Chondrocyte (in vitro differentiated cells): ENCODE measurements at places on chromosomes 1 and 21. TPM values are rescaled to one million over a fixed set of nuclear protein-coding genes. Genes with fewer than 3 reads are reported as not detected.

Gene SPRR2G
- total RNA-seq: not detected in 3 replicates

DNA sequence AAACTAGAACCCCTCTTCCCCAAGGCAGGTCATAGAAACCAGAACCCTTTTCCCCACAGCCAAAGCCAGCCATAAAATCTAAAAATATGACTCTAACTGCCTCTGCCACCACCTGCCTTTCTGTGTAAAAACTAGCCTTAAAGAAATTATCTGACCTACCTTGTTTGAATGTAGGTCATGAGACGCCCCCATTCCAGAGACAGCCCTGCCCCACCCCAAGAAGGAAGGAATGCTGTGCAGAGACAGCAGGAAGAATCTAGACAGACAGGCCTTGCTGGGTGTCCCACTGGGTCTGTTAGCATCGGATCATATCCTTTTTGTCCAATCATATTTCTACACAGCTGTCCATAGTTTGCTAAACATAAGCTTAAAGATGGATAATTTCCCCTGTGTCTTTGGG lies 128.4 kb upstream of the RAB4A start:
- no peak for DNase-seq

Gene CELA2A
- not detected in 3 replicates for total RNA-seq

Gene TSSK3
- total RNA-seq: 0.90 to 2.0 TPM (median 1.7 TPM) in 3 replicates

Gene LCE2B
- total RNA-seq: not detected in 3 replicates

GRCh38 chr1:151134396-151134795 lies 12.0 kb downstream of the SEMA6C start:
- peak; percentile 11 for DNase-seq

Gene SLC1A7
- total RNA-seq: not detected in 3 replicates

Gene SLC25A24
- 40.9 to 43.4 TPM (median 42.7 TPM) in 3 replicates for total RNA-seq

- DNase-seq: no peak
These were observed 1421.1 kb downstream of the PLA2G4A start for GRCh38 chr1:188249811-188250210.

Gene TAF13
- total RNA-seq: 82.9 to 101 TPM (median 87.8 TPM) in 3 replicates

- no peak for DNase-seq
These were observed 52.5 kb upstream of the TINAGL1 start for GRCh38 chr1:31523769-31524168.

DNA sequence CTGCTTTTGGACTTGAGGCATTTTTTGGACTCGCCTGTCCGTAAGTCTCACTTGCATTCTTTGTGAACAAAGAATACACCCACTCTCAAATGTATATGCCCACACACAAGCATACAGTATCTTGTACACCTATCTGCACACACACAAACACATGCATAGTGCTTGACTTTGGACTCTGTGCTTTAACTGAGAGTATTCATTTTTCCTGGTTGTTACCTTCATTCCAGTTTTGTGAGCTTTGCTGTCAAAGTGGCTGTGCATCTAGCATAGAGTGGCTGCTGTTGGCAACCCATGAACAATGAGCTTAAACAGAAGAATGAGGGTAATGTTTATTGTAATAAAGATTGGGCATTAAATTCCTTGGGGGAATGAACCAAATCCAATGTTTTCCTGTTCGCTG lies 199.0 kb downstream of the PDE4B start:
- no peak for DNase-seq

GRCh38 chr1:145690587-145691558 lies 16.3 kb downstream of the PDZK1 start:
- DNase-seq: no peak

Gene ACTL8
- total RNA-seq: not detected in 3 replicates

DNA sequence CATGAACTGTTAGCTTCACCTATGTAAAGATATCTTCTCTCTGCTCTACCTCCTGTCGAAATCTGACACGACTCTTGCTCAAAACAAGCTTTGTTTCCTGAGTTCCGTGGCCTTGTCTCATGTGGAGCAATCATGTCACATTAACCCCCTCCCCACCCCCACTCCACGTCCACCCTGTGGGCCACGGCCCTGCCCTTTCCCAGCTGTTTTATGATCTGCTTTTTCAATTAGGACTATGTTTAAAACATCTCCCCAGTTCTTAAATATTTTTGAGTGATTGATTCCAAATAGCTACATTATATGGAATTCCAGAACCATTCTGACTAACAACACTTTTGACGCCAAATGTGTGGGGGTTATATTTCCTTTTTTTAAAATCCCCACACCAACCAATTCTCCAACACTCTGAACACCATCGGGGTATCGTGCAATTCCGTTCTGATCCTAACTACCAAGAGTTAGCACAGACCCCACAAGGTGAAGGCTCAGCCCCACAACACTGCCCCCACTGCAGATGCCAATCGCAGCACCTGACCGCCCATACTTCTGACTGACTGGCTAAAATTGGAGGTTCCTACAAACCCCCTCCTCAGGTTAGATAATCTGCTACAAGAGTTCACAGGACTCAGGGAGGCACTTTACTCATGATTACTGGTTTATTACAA lies 12.7 kb upstream of the S100A8 start:
- DNase-seq: no peak

GRCh38 chr1:95509989-95510388 lies 276.0 kb downstream of the RWDD3 start:
- no peak for DNase-seq

Gene AKR7A3
- total RNA-seq: 0.45 to 1.5 TPM (median 0.51 TPM) in 3 replicates

- no peak for DNase-seq
These were observed 28.9 kb downstream of the MPZL1 start for GRCh38 chr1:167750641-167751040.

GRCh38 chr1:201894343-201895119 lies 5.8 kb downstream of the SHISA4 start:
- no peak for DNase-seq

GRCh38 chr1:114510274-114511031 lies 550 bp downstream of the TRIM33 start:
- peak; percentile 90 for DNase-seq

DNA sequence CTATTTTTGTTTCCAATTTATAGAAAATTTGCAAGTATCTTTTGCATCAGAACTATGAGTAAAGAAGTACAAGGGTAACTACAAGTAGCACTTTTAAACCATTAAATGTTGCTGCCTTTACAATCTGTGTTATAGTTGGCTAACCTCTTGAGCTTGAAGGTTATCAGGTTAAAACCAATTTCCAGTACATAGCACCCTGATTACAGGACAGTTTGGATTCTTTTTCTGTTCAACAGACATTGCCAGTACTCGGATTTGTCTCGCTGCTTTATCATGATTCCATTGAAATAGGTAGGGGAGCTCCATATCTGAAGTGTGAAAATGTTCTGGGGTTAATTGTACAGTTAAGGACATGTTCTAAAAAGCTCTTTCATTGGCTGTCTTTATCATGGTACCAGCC lies 40.0 kb downstream of the MIA3 start:
- DNase-seq: no peak

Gene PIGK
- 39.7 to 56.4 TPM (median 41.5 TPM) in 3 replicates for total RNA-seq

DNA sequence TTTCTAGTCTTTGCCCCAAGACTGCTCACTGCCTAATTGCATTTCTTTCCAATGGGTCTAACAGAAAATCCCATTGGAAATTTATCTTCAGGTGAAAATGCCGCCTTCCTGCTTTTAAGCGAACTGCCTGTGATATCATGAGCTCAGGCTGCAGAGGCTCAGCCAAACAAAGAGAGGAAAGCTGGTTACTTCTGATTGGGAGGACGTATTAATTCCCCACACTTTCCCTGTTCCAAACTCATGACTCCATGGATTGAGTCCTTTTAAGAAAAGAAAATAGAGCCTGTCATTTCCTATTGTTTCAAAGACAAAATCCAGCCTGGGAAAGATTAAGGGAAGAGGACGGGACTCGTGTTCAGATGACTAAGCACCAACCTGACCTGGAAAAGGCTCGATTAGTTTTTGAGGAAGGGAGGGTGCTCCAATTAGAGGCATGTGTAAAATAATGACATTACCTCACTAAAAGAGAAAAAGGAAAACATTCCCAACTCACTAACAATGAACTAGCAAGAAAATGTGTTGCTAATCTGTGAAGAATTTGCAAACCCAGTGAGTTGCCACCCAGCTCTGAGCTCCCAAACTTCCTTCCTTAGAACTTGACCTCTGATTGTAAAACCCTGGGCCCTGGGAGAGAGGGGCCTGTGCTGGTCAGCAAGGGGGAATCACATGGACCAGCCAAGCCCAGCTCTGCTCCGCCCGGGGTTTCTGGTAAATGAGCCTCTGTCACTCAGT lies 61.2 kb downstream of the TCP10L start:
- no peak for DNase-seq

DNA sequence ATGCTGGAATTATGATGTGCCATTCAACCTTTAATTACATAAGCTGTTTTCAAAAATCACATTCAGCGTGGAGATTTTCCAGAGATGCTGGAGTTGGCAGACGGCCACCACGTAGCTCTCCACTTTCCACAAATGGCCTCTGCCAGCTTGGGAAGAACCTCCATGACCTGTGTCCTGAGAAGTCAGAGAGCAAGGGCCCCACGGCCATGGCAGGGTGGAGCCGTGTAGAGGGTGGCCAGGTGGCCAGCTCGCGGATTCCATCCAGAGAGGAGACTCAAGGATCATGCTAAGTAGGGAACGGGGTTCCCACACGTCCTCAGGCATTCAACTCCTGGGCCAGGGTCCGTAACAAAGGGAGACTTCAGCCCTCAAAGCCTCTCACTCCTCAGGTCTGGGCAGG lies 1.3 kb upstream of the GALE start:
- DNase-seq: no peak

DNA sequence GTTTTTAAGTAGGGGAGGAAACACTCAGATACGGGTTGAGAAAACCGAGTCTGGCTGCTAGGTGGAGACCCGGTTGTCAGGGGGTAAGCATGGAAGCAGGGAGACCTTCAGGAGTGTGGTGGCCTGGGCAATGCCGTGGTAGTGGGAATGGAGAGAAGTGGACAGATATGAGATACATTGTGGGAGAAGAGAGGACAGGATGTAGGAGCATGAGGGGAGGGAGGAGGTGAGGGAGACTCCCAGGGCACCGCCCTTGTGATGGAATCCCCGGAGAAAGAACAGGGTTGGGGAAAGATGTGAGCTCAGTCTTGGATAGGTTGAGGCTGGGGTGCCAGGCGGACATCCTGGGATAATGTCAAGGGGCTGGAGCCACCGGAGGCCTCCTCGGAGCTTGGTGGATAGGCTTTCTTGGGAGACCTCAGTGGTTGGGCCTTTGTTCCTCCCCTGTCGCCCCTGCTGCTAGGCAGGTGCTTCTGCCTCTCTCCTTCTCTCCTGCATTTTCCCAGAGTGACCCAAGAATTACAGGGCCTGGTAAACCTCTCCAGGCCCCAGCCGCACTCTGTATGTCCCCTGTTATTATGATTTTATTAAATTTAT lies 21.3 kb downstream of the ZNF362 start:
- DNase-seq: no peak

GRCh38 chr21:39025198-39025597 lies 158.1 kb downstream of the PSMG1 start:
- DNase-seq: no peak

DNA sequence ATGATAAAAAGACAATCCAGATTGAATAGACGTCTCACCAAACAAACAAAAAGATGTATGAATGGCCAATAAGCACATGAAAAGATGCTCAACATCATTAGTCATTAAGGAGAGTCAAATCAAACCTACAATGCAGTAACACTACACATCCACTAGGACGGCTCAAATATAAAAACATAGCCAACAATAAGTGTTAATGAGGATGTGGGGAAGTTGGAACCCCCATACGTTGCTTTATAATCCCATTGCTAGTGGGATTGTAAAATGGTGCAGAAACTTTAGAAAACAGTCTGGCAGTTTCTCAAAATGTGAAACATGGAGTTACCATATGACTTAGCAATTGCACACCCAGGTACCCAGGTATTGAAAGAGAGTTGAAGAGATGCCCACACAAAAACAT lies 14.7 kb upstream of the IL24 start:
- DNase-seq: no peak

Gene CELF3
- total RNA-seq: not detected in 3 replicates

Gene TNFRSF9
- total RNA-seq: 0.07 TPM in 1 of 3 replicates, not detected in the others

DNA sequence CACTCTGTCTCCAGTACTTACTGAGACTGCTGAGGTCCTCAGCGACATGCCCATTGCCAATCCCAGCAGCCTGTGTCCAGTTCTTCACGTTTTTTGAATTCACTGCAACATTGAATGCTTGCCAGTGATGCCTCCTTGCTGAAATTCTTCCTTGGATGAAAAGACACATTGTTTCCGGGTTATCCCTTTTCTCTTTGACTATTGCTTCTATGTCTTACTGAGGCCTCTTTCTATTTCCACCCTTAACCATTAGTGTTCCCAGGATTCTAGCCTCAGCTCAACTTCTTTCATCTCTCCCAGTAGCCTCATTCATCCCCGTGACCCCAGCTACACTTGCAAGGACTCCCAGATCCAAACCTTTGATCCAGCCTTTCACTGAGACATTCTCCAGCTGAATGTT lies 46.5 kb upstream of the KIF26B start:
- no peak for DNase-seq

Gene S100A9
- not detected in 3 replicates for total RNA-seq

DNA sequence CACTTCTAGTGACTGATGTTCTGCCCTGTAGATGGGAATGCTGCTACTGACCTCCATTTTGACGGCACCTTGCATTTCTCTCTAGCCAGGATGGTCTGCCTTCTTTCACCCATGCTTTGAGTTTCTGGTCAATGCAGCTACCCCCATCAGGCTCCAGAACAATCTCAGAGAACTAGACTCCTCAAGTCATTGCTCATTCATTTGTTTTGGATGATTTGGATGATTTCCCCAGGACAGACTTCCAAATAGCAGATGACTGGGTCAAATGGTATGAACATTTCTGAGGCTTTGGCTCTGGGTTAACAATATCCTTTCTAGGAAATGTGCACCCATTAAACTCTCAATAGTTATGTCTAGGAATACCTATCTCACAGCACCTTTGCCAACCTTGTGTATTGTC lies 63.9 kb downstream of the CSMD2 start:
- no peak for DNase-seq

DNA sequence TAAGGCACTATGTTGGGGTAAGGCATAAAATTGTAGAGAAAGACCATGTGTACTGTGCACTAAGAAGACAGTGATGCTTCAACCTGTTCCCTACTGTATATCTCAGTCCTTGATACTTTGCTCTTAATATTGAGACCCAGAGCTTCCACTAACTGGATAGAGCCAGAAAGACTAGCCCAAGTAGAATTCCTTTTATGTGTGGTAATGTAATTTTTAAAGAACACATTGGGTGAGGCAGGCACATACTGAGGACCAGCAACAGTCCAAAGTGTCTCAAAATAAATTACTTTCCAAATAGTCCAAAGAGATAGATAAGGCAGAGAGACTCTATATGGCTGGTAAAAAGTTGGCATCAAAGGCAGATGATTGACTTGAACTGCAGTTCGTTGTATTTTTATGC lies 31.4 kb upstream of the MROH9 start:
- DNase-seq: no peak

DNA sequence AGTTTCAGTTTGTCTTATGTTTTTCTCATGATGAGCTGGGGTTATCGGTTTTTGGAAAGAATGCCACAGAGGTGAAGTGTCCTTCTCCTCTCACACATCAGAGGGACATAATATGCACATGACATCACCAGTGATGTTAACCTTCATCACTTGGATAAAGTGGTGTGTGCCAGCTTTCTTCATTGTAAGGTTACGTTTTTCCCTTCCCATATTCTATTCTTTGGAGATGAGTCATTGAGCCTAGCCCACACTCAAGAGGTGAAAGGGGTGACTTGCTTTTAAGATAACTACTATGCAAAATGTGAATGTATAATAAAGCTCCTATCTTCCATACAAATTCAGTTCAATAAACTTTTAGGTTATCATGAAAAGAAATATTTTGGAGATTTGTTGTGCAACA lies 36.7 kb upstream of the MAGI3 start:
- no peak for DNase-seq
